ENCODE measurements at places on chromosomes 11 and 22.

DNA sequence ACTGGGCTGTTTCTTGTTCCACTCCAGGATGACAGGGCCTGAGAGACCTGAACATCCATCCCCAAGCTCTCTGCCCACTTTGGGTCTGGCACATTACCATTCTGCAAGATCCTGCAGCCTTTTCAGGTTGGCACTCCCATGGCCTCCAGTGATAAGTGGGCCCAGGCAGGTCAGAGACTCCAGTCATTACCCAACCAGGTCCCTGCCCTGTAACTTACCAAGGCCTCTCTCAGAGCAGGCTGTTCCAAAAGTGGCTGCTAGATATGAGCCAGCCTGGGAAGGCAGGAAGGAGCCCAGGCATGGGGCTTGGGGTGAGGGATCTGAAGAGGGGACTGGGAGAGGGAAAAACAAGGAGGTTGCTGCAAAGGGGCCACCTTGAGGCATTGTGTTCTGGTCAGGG, 35.9 kb downstream of the KCNQ1OT1 start:
- no peak for DNase-seq

- no peak for DNase-seq
These were observed 23.2 kb downstream of the TAF1D start for GRCh38 chr11:93718057-93718563.

GRCh38 chr11:10041748-10042446, 252.1 kb downstream of the SBF2 start:
- DNase-seq: peak; percentile 26

GRCh38 chr11:207863-208180, 314 bp downstream of the RIC8A start:
- DNase-seq: peak; percentile 52

- no peak for DNase-seq
These were observed 90.1 kb downstream of the MPPED1 start for GRCh38 chr22:43501878-43502277.

DNA sequence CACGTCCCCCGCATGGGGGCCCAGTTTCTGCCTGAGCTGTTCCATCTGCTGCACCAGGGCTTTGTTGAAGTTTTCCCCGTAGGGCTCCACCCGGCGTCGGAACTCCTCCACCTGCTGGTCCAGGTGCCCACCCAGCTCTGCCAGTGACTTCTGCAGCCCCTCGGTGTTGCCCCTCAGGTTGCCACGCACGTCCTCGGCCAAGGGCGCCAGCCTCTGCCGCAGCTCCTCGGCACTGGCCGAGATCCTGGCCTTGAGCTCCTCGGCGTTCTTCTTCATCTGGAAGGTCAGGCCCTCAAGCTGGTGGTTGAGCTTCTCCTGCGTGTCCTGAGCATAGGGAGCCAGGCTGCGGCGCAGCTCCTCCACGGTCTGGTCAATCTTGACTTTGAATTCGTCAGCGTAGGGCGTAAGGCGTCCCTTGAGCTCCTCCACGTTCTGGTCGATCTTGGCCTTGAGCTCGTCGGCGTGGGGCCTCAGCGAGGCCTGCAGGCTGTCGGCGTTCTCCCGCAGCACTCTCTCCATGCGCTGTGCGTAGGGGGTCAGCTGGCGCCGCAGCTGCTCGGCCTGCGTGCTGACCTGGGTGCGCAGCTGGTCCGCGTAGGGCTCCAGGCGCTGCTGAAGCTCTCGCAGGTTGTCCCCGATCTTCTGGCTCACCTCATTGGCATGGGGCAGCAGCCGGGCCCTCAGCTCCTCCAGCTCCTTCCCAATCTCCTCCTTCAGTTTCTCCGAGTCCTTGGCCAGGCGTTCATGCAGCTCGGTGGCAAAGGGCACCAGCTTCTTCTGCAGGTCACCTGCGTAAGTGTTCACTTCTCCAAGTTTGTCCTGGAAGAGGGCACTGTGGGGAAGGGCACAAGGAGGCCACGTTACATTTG, 1.8 kb downstream of the APOA4 start:
- DNase-seq: no peak

GRCh38 chr11:100484948-100485347, 202.1 kb upstream of the ARHGAP42 start:
- no peak for DNase-seq

- DNase-seq: peak; percentile 39
These were observed 1.2 kb upstream of the TYMP start for GRCh38 chr22:50530877-50531545.
